ENCODE measurements at places on chromosomes 7 and 10.

DNA sequence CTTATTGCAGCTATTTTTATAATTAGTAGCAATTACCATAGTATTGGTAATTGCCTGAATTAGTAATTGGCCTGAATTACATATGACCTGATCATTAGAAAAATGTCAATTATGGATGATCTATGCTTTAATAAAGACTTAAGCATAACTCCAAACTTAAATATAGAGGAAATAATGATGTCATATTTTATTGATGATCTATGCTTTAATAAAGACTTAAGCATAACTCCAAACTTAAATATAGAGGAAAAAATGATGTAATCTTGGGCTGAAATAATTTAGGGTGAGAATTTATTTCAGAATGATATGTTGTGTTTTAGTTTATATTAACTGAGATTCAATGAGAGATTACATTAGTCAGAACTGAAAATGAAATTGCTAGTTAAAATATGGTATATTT is 266.0 kb upstream of the DKK1 start:
- DNase-seq = no peak

DNA sequence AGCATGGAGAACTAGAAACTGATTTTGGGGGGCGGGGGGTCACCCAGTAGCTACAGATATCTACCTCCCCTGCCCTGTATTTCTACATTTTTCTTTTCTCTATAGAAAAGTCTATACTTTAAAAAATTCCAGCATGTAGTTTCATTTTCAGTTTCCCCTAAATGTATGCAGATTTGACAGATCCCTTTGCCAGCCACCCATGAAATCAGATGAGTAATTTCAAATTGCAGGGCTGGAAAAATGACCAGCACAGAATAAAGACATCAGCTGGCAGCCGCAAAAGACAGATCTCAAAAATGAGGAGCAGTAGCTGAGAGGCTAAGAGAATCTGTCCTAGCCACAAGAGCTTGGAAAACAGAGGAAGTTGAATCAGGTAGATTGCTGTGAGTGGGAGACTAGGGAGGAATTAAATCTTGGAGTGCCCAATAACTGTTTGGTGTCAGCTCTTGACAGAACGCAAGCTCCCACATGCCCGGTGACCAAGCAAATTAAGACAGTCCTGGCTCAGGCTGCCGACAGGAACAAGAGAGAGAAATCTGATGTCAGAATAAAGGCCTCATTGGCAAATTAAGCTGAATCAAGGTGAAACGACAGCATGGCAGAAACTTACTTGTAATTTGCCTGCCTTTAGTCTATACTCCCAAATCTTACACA is 24.5 kb downstream of the ADRB1 start:
- DNase-seq = no peak

- no peak for DNase-seq
These were observed 19.4 kb upstream of the TNS3 start for GRCh38 chr7:47601119-47601880.

DNA sequence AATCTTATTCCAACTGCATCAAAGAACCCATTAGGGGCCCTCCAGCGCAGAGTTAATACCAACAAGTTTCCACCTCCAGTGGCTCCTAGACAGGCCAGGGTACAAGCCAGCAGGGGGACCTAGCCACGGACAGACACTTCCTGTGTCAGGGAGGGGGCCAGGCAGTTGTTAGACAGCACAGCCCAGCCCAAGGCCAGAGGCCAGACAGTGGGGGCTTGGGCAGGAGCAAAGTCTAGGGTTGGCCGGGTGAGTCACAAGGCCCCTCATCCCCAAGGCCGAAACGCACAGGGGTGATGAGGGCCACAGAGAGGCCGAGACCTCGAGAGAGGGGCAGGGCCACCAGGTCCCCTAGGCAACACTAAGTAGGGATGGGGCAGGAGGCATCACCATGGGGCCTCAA is 19.3 kb upstream of the OPTN start:
- DNase-seq = no peak

GRCh38 chr7:137696988-137697387 is 149.8 kb downstream of the DGKI start:
- DNase-seq = no peak

DNA sequence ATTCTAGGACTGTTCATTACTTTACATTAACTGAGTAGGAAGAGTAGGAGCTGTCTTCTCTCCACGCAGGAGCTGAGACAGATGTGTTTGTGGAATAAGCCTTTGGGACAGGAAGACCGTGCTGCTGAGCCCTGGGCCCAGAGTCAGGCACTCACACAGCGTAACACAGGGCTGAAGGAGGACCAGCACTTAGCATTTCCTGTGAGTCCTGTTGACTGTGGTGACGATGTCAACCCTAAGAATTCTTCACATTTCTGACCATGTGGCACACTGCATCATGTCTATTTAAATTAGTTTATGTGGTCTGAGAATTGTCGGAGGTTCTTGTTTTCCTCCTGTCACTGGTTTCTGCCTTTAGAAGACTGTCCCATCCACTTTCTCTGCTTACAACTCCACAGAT is 117.2 kb downstream of the PIP4K2A start:
- no peak for DNase-seq

GRCh38 chr10:83517456-83517855 is 621.9 kb upstream of the GHITM start:
- no peak for DNase-seq

DNA sequence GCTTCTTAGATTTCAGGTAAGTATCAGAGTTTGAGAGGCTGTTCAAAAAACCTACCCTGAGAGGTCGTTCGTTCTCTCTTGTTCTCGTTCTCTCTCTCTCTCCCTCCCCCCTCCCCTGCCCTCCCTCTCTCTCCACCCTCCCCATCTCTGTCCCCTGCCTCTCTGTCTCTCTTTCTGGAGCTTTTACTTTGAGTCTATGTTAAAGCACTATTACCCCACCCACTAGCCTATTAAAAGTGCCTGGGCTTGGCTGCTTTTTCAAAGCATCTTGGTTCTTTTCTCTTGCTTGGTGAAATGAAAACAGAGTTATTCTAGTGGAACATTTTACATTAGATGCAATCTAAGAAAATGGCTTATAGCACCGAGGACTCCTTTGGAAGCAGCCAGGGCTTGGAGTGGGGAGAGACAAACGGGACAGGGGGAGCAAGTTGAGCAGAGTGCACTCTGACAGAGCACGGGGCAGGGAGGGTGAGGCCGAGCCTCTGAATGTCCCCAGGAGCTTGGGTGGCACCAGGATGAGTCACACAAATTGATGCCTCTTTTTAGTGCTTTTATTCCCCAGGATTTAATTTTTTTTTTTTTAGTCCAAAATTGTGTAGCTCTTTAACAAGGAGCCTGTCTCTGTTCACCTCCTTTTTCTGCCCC is 134.3 kb downstream of the CFAP58 start:
- DNase-seq = no peak

DNA sequence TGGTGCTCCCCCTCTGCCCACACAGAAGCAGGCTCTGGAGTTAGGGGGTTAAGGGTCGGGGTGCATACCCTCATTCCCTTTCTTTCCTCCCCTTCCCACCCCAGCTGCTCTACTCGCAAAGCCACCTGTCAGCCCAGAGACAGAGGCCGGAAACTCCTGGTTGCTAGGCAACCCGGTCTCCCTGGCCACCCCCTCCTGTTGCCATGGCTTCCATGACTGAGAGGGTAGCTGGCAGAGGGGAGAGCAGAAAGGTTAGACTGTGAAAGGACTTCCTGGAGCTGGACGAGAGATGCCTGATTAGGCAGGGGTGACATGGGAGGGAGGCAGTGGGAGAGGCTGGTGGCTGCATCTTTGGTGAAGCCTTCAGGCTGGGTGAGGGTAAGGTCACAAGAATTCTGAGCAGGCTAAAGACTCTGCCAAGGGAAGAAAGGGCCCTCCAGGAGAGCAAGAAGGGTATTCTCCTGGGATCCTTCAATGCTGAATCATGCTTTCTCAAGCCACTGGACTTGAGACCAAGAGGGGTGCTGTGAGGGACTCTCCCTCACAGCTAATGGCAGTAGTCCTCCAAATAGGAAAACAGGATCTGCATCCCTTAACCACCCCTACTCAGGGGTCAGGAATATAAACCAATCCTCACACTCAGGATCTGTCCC is 5.4 kb downstream of the PSD start:
- no peak for DNase-seq

DNA sequence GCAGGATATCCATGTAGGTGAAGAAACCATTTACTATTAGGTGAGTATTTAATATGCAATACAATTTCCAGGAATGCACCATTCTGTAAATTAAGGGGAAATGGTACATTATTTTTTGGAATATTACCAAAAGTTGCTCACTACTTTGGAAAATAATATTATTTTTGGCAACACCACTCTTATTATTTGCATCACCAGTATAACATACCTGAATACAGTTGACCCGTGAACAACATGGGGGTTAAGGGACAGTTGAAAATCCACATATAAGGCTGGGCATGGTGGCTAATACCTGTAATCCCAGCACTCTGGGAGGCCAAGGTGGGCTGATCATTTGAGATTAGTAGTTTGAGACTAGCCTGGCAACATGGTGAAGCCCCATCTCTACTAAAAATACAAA is 21.2 kb upstream of the FHIP2A start:
- no peak for DNase-seq

DNA sequence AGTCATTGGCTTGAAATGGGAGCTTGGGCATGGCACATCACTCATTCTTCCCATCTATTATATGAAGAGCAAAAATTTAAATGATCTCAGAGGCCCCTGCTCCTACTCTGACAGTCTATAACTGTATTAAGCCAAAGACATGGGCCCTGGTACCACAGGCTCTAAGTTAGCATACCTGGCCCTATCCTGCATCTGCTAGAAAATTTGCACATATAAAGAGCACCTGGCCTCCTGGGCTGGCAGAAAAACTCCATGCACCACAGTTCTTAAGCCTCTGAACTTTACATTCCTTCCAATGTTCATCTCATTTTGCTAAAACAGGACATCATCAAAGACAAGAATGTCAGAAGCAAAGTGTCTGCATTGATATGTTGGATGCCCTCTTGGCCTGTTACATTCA is 29.6 kb upstream of the ANK3 start:
- no peak for DNase-seq

DNA sequence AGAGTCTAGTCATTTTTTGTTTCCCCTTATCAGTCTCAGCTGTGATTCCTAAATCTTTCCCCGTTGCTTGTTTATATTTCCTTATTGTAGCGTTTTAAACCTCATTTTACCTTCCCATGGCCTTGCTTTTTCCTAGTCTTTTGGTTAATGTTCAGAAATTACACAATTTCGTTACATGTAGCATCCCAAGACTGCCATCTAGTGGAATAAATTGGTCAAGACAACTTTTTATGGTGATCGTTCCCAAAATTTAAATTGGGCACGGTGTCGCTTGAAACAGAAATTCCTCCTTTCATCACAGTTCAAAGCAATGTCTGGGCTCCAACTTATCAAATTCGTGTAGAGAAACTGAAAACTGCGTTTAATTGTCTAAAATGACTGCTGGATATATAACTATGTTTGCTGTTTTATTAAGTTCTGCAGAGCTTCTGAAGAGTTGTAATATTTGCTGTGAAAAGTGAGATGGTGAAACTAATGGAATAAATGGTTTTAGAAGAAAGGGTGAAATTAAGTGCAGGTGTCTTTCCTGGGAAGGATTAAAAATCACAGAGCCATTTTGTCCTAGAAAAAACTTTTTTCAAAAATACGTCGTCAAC is 370.2 kb downstream of the PHF14 start:
- DNase-seq = peak; percentile 5

DNA sequence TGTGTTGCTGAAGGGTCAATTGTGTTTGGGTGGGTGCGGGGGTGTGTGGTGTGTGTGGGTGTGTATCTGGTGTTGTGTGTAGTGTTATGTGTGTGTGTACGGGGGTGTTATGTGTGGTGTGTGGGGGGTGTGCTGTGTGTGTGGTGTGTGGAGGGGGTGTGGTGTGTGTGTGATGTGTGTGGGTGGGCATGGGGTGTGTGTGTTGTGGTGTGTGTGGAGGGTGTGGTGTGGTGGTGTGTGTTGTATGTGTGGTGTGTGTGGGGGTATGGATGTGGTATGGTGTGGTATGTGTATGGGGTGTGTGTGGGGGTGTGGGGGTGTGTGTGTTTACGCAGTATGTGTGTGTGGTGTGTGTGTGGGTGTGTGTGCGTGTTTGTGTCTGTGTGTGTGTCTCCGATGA is 110.8 kb downstream of the ZNF22 start:
- DNase-seq = no peak

- DNase-seq = no peak
These were observed 85.7 kb downstream of the MMRN2 start for GRCh38 chr10:86871563-86872183.

- DNase-seq = no peak
These were observed 21.4 kb downstream of the PLPP4 start for GRCh38 chr10:120478386-120478785.

GRCh38 chr10:14945108-14945507 is 8.8 kb downstream of the DCLRE1C start:
- no peak for DNase-seq

GRCh38 chr7:151143261-151144015 is 24.1 kb downstream of the GBX1 start:
- no peak for DNase-seq
